M059J (cell line): ENCODE measurements at places on chromosomes 16 and 17. TPM values are rescaled to one million over a fixed set of nuclear protein-coding genes. Genes with fewer than 3 reads are reported as not detected.

The CX3CL1 gene
- 0.81 and 1.0 TPM in 2 replicates for total RNA-seq

The TMEM100 gene
- 0.07 and 0.22 TPM in 2 replicates for total RNA-seq

DNA sequence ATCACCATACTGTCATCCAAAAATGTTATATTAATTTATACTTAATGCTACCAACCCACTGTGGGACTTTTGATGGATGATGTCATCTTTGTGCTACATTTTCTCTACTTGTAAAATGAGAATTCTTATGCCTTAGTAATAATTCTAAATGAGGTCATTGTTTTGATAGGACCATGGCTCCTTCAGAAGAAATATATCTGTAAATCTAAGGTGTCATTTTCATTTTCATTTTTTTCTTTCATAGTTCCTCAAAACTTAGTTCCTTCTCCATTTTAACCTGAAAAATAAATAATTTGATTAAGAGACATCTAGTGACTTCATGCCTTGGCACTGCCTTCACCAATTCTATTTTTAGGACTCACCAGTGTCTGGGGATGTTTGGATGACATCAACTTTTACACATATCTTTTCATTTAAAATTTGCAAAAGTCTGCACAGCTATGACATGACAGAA lies 48.7 kb downstream of the GPRC5B start:
- DNase-seq: peak; percentile 21

The TBX2 gene
- total RNA-seq: 1.4 and 4.9 TPM in 2 replicates

DNA sequence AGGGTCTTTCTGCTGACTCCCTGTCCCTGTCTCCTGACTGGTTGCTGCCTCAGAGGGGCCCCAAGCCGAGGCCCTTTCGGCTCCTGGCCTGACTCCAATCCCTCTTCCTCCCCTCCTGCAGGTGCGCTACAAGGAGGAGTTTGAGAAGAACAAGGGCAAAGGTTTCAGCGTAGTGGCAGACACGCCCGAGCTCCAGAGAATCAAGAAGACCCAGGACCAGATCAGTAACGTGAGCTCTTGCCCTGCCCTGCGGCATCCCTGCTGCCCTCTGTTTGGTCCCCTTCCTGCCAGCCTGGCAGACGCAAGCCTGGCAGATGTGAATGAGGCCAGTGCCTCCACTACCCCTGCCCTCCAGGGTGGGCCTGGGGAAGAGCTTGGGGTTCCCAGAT lies 27.1 kb upstream of the LASP1NB start:
- no peak for DNase-seq

DNA sequence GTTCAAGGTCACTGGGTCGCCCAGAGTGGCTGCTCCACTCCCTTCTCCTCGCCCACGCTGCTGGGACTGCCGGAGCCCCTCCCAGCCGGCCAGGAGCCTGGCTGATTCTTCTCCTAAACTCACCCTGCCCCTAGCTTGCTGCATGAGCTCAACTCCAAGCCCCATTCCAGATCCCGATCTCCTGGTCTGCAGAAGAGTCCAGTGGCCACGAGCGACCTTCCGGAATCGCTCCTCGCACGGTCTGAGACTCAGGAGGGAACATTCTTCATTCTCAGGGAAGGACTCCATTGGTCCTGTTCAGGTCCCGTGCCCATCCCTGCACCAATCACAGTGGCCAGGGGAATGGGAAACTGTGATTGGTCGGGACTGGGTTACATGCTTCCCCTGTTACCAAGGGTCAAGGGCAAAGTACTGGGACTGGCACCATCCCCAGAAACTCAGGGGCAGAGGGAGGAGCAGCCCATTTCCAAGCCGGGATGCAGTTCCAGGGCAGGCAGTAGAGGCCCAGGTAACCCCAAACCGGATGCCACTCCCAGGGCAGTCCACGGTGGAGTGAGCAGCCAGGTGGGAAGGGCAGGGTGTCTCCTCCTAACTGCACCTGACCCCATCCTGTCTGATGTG lies 24.5 kb upstream of the CIBAR2 start:
- peak; percentile 50 for DNase-seq

DNA sequence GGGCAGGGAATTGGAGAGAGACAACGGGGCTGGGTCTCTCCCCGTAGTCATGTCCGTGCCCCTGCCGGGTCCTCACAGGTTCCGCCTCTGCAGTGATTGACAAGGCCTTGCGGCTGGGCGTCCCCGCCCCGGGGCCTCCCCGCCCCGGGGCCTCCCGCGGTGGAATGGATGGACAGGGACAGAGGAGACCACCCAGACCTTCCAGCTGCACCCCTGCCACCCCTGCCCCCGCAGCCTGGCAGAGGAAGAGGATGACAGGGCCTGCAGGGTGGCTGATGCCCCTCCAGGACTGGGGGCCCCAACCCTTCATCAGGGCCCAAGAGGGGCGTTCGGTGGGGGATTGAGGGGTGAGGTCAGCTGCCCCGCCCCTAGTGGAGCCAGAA lies 216.4 kb upstream of the CIBAR2 start:
- no peak for DNase-seq

DNA sequence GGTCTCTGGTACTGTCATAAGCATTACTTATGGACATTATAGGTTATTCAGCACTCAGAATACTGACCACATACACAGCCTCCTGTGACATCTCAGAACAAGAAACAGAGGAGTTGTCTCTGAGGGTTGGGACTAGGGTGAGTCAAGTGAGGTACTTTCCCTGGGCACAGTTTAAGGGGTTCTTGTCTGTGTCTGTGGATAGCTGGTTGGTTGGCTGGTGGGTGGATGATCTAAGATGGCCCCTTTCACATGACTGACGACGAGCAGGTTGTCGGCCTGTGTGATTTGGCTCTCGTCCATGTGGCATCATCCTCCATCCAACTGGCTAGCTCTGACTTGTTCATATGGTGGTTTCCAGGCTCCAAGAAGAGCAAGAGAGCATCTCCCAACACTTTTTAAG lies 163.9 kb downstream of the PRKCB start:
- no peak for DNase-seq

GRCh38 chr16:52718046-52718445 lies 171.1 kb upstream of the TOX3 start:
- no peak for DNase-seq

The ADAD2 gene
- total RNA-seq: not detected in 2 replicates

DNA sequence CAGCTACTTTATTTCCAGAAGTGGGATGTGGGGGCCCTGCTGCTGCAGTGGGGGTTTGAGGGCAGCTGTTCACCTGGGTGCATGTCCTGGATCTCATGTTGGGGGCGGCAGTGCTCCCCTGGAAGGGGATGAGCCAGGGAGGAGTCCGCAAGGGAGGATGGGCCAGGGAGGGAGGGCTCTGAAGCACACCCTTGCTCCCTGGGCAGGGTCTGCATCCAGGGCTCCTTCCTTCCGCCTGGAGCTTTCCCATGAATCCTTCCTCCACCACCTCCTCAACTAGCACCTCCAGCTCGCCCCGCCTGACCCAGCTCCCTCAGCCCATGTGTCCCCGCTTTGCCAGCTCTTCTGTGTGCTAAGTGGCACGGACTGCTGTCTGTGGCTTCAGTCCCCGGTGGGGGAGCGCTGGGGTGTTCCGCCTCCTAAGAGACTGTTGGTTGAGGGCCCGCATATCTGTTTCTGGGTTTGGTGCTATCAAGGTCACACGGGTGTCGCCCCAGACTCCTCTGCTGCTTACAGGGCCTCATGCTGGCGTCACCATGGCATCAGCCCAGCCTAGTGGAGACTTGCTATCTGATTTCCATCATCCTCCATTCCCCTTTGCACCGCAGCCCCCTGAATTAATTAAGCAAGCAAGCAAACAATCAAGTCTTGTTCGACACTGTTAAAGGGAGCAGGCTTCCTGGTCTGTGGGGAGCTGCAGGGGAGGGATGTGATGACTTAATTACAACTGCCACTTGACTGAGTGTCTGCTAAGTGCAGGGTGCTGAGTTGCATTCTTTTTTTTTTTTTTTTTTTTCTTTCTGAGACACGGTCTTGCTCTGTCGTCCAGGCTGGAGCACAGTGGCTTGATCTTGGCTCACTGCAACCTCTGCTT lies 71.8 kb downstream of the PRKCA start:
- DNase-seq: peak; percentile 19

- DNase-seq: no peak
These were observed 975 bp downstream of the CFAP20 start for GRCh38 chr16:58128181-58128631.

The MPP3 gene
- 5.1 and 5.9 TPM in 2 replicates for total RNA-seq

DNA sequence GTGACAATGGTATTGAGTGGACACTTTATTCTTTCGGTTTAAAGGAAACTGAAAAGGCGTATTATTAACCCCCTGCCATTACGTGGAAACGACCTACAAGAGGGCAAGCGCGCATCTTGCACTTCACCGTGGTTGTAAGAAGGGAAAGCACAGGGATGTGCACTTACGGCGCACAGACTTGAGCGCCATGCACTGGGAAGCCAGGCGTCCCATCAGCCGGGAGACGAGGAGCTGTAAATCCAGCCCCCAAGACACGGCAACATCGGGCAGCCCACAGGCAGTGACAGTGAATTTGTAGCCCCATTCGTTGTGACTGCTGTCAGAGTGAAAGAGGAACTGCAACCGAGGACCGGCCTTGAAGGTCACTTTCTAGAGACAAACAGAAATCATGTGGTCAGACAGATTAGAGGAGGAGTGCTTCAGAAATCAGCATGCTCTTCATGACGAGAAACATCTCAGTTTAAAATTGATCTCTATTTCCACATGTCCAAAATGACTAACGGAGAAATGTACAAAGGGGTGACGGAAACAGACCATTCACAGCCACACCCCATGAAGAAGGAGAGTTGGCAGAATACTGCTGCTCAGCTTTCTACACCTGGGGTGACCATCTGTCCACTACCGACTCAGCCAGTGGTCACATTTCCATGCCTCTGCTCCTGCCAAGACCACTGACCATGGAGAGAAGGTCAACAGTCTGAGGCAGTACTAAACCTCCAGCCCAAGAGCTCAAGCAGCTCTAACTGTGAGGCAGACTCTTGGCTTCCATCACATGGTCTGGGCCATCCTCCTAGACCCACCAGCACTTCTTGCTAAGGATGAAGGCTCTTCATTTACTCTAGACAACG lies 68.6 kb downstream of the ZZEF1 start:
- DNase-seq: no peak
